Stimulated activated CD8-positive, alpha-beta memory T cell treated with anti-CD3 and anti-CD28 coated beads, Interleukin-7, amount 100 ng/mL, for 48 hours (primary cell): ENCODE measurements at places on chromosomes 4 and X.

DNA sequence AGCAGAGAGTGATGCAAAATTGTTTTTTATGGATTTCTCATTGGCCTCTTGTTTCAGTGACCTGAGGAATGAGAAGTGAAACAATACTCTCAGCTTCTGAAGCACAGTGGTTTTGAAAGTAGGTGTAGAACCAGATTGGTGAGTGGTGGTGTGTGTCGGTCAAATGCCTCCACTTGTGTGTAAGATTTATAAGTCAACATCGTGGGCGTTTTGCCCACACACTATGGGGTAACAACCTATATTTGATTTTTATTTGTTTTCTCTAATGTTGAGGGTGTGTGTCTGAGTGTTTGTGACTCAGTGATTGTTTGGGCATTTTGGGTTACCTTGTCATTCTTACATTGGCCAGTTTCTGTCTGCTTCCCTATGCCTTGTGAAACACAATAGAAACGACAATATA, 23.3 kb downstream of the ADGRL3 start:
- DNase-seq, result no peak

GRCh38 chr4:73070074-73070390, 516 bp upstream of the COX18 start:
- DNase-seq, result no peak

GRCh38 chrX:153522259-153522658, 4.8 kb downstream of the ATP2B3 start:
- no peak for DNase-seq

- DNase-seq, result no peak
These were observed 185.4 kb downstream of the OR13H1 start for GRCh38 chrX:131729295-131729694.

- no peak for DNase-seq
These were observed 36.6 kb downstream of the PITX2 start for GRCh38 chr4:110586131-110586850.

DNA sequence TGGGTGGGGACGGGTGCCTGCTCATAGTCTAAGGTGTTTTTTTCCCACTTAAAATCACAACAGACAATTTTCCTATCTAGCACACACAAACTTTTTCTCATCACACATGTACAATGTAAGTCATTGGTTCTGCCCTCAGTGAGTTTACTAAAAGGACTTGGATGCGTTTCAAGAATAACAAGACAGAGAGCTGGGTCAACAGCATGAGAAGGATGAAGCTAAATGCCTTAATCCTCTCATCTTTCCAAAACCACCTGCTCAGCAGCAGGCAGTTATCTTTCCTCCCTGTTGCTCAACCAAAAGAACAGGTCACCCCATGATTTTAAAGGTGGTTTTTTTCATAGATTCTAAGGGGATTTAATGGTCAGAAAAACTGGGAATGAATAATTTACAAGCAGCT, 40.1 kb downstream of the OFD1 start:
- DNase-seq, result no peak

DNA sequence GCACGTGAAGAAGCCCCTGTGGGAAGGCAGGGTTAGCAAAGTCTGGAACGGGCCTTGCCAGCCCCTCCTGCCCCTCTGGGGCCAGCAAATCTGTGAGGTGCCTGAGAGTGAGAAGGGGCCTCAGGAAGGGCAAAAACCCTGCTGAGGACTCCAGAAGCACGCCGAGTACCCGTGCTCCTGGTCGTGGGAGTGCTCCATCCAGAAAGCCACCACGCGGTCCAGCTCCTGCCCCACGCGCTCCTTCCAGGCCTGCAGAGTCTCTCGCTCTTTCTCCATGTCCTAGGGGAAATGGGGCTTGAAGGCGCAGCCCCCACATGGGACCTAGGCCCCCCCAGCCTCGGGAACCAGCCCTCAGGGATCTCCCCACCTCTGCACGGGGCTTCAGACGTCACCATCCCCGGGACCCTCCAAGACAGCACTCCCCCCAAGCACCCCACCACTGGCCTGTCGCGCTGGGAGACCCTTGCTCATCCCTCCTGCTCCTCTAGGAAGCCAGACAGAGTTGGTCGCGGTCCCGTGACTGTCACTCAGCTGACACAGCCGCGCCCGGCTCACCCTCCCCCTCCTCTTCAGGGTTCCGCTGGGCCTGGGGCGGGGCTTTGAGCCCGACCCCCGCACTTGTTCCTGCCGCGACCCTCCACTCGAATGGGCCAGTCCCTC, at the start of gene RENBP:
RENBP (minus strand) TSS at position 504 of the 660 bp plus-strand sequence; CDS start at position 471, 33 bp downstream.
- no peak for DNase-seq

- no peak for DNase-seq
These were observed 85.9 kb downstream of the FIP1L1 start for GRCh38 chr4:53463340-53463739.

DNA sequence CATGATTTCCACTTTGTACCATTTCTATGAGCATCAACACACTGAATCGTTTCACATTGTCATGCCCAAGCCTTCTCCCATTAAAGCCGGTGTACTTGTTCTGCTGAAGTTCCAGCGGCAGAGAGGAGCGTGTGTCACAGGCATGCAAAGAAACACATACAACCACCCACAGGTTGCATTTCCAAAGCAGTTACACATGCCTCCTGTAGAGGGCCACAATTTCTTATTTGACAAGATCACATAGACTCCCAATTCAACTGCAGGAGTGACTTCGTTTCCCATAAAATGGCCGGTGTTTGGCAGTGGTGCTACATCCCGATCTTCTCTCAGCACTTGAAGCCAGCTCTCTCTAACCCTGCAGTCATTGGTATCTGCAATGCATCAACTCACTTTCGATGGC, 992.6 kb downstream of the NLGN4X start:
- DNase-seq, result no peak

GRCh38 chrX:151370906-151371305, 26.1 kb upstream of the VMA21 start:
- DNase-seq, result no peak

- DNase-seq, result no peak
These were observed 1.7 kb upstream of the METTL14 start for GRCh38 chr4:118683513-118683912.

DNA sequence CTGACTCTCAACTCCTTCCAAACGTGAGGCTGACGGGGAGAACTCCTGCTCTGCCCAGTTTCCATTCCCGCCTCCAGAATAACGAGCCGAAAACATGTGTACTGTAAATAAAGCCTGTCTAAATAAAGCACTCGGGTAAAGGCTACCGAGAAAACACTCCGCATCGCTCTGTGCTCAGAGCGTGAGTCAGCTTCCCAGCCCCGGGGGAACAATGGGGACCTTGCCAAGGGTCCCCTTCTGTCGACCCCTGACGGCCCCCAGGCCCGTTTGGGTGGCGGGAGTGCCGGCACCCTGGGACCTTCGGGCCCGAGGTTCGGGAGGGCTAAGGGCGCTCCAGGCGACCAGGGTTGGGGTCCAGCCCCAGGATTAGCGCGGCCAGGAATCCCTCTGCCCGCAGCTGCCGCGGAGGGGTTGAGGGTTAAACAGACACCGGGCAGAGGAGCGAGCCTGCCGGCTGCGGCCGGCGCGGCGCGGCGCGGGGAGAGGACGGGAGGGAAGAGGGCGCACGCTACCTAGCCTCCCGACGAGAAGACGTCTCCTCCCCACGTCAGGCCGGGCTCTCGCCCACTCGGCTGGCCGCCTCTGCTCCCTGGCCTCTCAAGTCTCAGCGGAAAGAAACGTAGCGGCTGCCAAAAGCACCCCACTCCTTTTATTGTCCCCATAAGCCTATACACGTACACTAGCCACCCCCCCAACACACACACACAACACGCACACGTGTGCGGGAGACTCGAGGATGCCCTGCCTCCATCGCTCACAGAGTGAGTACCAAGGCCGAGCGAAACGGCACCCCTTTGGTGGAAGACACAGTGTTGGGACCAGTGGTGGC, 85.5 kb downstream of the BCOR start:
- peak; percentile 5 for DNase-seq

DNA sequence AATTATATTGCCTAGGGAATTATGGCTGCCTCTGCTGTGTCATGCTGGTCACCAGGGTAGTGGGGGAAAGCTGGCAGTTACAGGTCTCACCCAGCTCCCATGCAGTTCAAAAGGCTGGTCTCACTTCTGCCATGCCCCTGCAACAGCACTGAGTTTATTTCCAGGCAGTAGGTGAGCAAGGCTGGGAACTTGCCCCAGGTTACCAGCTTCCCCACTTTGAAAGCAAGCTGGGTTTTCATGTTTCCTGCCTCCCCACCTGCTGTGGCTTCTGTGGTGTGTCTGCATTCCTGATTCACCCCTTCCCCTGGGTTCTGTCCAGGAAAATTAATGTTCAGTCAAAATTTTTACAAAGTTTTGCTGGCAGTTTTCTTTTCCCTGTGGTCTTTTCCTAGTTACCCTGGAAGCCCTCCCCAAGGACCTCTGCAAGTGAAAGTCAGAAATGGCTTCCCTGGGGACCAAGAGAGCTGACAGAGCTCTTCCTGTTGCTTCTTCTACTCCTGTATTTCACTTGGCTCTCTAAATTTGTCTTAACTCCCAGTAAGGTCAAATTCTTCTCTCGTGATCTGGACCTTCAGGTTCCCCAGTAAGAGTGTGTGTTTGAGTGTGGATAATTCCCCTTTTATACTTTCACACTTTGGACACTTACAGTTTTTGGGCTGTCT, 58.5 kb upstream of the AGTR2 start:
- DNase-seq, result no peak

DNA sequence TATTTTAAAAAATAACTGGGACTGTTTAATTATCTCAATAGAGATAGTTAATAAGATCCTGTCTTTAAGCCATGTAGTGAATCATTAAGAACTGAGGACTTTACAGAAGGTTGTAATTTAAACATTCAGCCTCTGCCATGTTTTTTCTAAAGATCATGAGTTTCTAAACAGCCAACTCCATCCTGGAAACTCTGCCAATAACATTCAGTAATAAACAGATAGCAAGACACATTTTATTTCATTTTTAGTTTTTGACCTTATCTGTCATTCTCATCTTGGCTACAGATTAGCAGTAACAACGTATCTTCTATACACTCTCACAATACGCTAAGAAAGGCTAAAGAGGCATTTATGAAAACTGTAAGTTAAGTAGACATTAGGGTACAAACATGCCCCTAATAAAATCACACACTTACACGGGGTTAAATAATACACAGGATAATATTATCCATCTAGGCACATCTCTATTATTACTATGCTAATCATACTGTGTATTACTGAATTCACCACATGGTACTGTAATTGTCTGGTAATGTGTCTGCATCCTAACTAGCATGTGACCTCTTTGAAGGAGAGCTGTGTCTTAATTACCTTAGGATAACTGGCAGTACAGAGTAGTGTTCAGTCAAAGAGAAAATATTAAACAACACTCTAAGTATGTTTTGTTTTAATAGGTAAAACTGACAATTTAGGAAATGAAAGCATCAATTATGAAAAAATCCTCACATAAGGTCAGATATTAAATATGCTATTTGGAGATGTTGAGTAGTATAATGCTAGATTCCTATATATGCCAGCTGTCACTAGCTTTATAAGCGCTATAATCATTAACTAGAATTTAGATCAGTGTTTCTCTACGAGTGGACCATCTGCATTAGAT, 122.4 kb upstream of the NAP1L5 start:
- DNase-seq, result no peak

DNA sequence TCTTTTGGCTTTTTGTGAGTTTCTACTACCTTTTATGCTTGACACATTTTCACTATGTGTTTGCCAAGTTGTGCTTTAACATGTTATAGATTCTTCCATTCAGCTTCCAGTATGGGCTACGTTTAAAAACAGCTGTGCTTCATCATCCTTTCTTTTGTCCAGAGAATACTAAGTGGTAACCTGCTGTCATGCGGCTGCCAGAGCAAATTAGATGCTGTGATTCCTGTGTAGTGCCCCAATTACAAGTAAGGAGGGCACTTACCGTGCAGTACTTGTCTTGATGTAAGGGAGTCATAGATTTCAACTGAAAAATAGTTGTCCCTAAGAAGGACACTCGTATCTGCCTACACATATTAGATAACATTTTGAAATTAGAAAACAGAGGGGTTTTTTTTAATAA, 531.8 kb upstream of the GALNTL6 start:
- no peak for DNase-seq

GRCh38 chr4:46986922-46987638, 6.3 kb downstream of the GABRA4 start:
- DNase-seq, result no peak

DNA sequence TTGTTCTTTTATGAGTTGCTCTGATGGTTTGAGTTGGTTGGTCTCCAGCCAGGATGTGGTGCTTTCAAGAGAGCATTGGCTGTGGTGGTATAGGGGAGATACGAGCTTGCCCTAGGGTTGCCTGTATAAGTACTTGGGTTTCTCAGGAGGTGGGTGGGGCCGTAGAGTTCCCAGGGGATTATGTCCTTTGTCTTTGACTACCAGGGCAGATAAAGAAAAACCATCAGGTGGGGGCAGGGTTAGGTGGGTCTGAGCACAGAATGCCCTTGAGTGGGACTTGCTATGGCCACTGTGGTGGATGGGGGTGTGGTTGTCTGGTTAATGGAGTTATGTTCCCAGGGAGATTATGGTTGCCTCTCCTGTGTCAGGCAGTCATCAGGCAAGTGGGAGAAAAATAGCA, 247.9 kb upstream of the HAND2 start:
- no peak for DNase-seq

GRCh38 chr4:128908735-128909134, 99.2 kb downstream of the JADE1 start:
- DNase-seq, result no peak

DNA sequence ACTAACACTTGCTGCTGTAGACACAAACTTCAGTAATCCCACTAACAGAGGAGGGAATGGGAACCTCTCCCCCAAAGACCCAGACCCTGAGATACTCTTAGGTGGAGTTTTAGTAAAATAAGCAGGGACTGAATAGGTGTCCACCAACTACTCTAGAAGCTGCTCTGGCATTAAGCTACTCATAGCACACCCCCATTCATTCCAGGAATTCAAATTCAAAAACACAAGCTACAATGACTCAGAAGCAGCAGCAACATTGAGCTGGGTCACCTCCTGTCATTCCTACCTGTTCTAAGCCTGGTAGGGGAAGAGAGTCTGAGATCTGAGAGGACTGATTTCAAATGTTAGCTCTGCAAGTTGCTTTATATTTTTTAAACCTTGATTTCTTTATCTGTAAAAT, 135.4 kb upstream of the FRMPD4 start:
- no peak for DNase-seq

DNA sequence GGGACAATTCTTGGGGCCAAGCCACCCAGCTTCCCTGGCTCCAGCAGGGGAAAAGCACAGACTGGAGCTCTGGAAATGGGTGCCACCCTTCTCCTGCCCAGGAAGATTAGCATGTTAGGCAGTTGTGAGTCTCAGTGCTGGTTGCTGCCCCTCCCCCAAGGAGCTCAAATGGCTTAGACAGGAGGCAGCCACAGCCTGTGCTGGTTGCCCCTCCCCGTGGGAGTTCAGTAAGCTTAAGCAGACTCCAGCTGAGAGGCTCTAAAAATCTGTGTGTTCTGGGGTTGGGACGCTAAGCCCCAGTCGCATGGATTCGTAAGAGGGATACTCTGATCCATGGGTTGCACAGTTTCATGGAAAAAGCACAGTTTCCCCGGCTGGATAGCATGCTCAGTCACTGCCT, 92.7 kb upstream of the NDST3 start:
- no peak for DNase-seq
